ENCODE measurements at places on chromosomes 3 and 15. TPM values are rescaled to one million over a fixed set of nuclear protein-coding genes. Genes with fewer than 3 reads are reported as not detected.
A peak's percentile ranks its signal among the peaks of the same experiment; 100 is the strongest.

DNA sequence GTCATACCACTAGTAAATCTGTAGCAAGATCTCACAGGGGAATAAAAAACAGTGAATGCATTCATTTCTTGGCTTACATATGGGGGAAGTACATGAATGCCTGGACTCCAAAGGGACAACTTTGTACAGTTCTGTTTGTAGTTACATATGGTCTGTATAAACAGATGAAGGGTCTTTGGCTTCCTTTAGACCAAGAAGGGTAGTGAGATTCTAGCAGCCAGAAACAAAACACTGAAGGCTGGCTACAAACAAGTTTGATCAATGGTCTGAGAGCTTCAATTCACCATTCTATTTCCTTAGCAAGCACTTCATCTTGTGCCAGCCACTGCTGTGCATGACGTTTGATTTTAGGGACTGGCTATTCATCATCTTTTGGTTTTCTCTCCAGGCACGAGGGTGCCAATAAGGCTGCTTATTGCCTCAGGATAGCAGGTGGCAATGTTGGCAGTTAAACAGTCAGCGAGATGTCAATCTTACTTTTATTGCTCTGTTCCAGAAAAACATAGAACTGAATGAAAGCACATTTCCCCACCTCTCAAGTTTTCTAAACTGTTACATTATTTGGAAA is 313.7 kb upstream of the COL8A1 start:
- no peak overlapping the region for H3K27ac ChIP-seq
- no peaks in the 10 kb centered on the region for H3K27me3 ChIP-seq
- DNase-seq: no peak

- H3K27ac ChIP-seq: no peak overlapping the region
- H3K36me3 ChIP-seq: no peaks in the 10 kb centered on the region
- no peaks in the 10 kb centered on the region for H3K27me3 ChIP-seq
- no peak overlapping the region for H3K4me3 ChIP-seq
- DNase-seq: no peak
Measured at GRCh38 chr3:187763850-187764648, 18.8 kb upstream of the BCL6 start.

GRCh38 chr15:90011705-90012104 is 10.6 kb downstream of the ZNF710 start:
- no peaks in the 10 kb centered on the region for H3K27me3 ChIP-seq
- no peaks in the 10 kb centered on the region for H3K36me3 ChIP-seq
- H3K4me1 ChIP-seq: peaks cover 34% of the 10 kb centered on the region
- H3K4me3 ChIP-seq: no peak overlapping the region

DNA sequence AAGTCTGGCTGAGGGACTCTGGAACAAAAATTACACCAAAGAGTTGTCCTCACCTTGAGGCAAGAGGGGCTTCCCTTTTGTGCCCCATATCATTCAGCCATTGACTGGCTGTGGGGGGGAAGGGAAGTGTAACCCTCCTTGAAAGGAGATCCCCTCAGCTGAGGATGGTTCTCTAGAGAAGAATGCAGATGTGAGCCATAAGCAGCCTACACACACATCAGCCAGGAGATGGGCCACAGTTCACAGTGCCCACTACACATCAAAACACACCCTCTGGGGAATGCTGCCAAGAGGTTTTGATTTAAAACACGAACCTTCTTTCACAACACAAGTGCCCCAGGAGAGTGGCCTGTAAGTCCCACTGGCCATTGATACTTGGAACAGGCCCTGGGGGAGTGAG is 231.2 kb upstream of the CTDSPL start:
- DNase-seq: no peak
- no peak overlapping the region for H3K27ac ChIP-seq
- H3K4me1 ChIP-seq: no peaks in the 10 kb centered on the region
- no peak overlapping the region for H3K4me3 ChIP-seq
- no peaks in the 10 kb centered on the region for H3K27me3 ChIP-seq
- no peaks in the 10 kb centered on the region for H3K36me3 ChIP-seq

- no peaks in the 10 kb centered on the region for H3K36me3 ChIP-seq
- no peaks in the 10 kb centered on the region for H3K27me3 ChIP-seq
- no peak overlapping the region for H3K4me3 ChIP-seq
- H3K4me1 ChIP-seq: no peaks in the 10 kb centered on the region
- no peak for DNase-seq
Measured at GRCh38 chr15:68593828-68594532, 15.2 kb downstream of the CORO2B start.

CEMIP gene
- not detected for total RNA-seq

CSPG4 gene
- total RNA-seq: not detected

GRCh38 chr3:192772240-192772894 is 45.0 kb upstream of the FGF12 start:
- no peak for DNase-seq
- H3K27ac ChIP-seq: no peak overlapping the region
- H3K4me3 ChIP-seq: no peak overlapping the region
- H3K4me1 ChIP-seq: no peaks in the 10 kb centered on the region

DNA sequence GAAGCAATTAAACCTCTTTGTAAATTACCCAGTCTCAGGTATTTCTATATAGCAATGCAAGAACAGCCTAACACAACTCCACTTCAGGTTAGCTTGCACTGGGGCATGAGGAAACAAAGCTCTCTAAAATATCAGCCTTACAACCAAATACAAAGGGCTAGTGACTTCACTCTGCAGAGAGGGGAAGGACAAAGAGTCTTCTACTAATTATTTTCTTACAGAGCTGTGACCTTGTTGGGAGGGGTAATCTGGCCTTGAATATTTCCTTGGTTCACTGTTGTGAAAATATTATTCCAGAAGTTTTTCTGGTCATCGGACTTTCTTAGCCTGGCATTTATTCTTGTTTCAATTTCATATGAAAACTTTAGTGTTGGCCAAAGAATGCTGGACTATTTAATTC is 334.4 kb upstream of the CTNNB1 start:
- no peak overlapping the region for H3K4me3 ChIP-seq
- no peak overlapping the region for H3K27ac ChIP-seq
- H3K36me3 ChIP-seq: no peaks in the 10 kb centered on the region
- H3K27me3 ChIP-seq: no peaks in the 10 kb centered on the region

DNA sequence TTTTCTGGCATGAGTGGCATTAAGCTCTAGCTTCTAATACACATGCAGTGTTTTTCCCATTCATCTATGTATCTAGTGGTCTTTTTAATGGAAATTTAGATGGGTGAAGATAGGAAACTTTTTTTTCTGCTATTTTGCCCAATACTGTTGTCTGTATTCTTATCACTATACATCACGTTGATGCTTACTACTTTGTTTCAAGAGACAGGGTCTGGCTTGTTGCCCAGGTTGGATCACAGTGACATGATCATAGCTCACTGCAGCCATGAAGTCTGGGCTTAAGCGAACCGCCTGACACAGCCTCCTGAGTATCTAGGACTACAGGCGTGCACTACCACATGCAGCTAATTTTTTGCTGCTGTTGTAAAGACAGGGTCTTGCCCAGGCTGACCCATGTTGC is 84.6 kb downstream of the PEAK1 start:
- no peak for DNase-seq
- H3K27ac ChIP-seq: no peak overlapping the region
- no peaks in the 10 kb centered on the region for H3K27me3 ChIP-seq
- no peaks in the 10 kb centered on the region for H3K4me1 ChIP-seq
- H3K36me3 ChIP-seq: no peaks in the 10 kb centered on the region
- H3K4me3 ChIP-seq: no peak overlapping the region

DNA sequence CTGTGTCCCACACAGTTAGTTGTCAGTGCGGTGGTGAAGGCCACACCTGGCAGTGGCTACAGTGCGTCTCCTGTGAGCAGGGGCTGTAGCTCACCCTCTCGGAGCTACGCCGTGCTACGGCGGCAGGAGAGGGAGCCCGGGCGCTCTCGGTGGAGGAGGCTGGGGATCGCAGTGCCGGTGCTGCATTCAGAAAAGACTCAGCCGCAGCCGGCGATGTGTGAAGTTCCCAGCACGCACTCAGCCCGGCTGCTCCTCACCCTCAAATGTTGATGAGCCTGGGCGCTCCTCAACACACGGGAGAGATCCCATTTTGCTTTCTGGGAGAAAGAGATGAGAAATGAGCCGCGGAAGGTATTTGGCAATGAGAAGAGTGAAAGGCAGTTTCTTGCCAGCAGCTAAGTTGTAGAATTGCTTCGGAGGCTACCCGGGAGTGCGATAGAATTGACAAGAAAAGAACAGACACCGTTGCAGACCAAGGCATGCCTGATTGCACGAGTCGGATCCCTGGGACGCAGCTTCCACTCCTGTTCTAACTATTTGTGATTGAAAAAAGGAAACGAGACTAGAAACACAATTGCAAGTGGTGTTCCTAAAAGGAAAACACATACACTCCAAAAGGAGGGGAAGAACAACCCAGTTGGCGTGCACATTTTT is at the start of gene UNC13C:
Gene UNC13C (plus strand): TSS at position 189 of the 654 bp plus-strand sequence. CDS start 34,463 bp downstream, outside the sequence.
- H3K4me1 ChIP-seq: no peaks in the 10 kb centered on the region
- no peak within 1 kb of the TSS for H3K4me3 ChIP-seq
- no peak within 1 kb of the TSS for H3K27ac ChIP-seq
- DNase-seq: no peak
- no peaks in the 10 kb centered on the region for H3K27me3 ChIP-seq
- no peaks in the 10 kb centered on the region for H3K36me3 ChIP-seq

TNFSF10 gene
- total RNA-seq: 41.9 TPM

GRCh38 chr3:126956361-126956760 is 26.6 kb upstream of the PLXNA1 start:
- H3K27ac ChIP-seq: no peak overlapping the region
- no peak for DNase-seq
- no peaks in the 10 kb centered on the region for H3K4me1 ChIP-seq
- no peaks in the 10 kb centered on the region for H3K27me3 ChIP-seq
- H3K36me3 ChIP-seq: no peaks in the 10 kb centered on the region

GRCh38 chr15:73629798-73630429 is 3.3 kb downstream of the NPTN start:
- H3K27ac ChIP-seq: no peak overlapping the region
- no peak overlapping the region for H3K4me3 ChIP-seq
- no peak for DNase-seq
- no peaks in the 10 kb centered on the region for H3K36me3 ChIP-seq

- H3K27me3 ChIP-seq: no peaks in the 10 kb centered on the region
- no peaks in the 10 kb centered on the region for H3K4me1 ChIP-seq
- H3K36me3 ChIP-seq: no peaks in the 10 kb centered on the region
Measured at GRCh38 chr3:52521488-52521824, 12.2 kb downstream of the NT5DC2 start.

- H3K27me3 ChIP-seq: no peaks in the 10 kb centered on the region
- H3K27ac ChIP-seq: no peak overlapping the region
- H3K36me3 ChIP-seq: no peaks in the 10 kb centered on the region
- H3K4me3 ChIP-seq: no peak overlapping the region
- H3K4me1 ChIP-seq: no peaks in the 10 kb centered on the region
- no peak for DNase-seq
Measured at GRCh38 chr3:88003115-88003755, 55.6 kb downstream of the CGGBP1 start.

- no peak overlapping the region for H3K27ac ChIP-seq
- H3K27me3 ChIP-seq: no peaks in the 10 kb centered on the region
- no peaks in the 10 kb centered on the region for H3K4me1 ChIP-seq
Measured at GRCh38 chr3:139694542-139694941, 16.8 kb upstream of the NMNAT3 start.

DNA sequence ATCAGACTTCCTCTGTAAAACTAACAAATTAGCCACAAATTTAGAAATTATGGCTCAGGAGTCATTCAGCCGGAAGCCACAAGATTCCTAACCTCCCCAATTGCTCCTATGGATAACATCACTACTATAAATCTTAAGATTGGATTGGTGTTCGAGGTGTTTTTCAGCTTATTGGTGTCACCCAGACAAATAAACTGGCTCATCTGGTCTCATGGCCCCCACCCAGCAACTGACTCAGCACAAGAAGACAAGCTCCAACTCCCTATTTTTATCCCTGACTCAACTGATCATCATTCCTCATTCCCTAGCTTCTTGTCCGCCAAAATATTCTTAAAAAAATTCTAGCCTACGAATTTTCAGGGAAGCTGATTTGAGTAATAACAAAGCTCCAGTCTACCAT is 135.1 kb upstream of the STRIT1 start:
- H3K27ac ChIP-seq: no peak overlapping the region
- H3K4me1 ChIP-seq: no peaks in the 10 kb centered on the region
- H3K36me3 ChIP-seq: no peaks in the 10 kb centered on the region
- H3K27me3 ChIP-seq: no peaks in the 10 kb centered on the region
- H3K4me3 ChIP-seq: no peak overlapping the region

CTXN2 gene
- total RNA-seq: not detected

DNA sequence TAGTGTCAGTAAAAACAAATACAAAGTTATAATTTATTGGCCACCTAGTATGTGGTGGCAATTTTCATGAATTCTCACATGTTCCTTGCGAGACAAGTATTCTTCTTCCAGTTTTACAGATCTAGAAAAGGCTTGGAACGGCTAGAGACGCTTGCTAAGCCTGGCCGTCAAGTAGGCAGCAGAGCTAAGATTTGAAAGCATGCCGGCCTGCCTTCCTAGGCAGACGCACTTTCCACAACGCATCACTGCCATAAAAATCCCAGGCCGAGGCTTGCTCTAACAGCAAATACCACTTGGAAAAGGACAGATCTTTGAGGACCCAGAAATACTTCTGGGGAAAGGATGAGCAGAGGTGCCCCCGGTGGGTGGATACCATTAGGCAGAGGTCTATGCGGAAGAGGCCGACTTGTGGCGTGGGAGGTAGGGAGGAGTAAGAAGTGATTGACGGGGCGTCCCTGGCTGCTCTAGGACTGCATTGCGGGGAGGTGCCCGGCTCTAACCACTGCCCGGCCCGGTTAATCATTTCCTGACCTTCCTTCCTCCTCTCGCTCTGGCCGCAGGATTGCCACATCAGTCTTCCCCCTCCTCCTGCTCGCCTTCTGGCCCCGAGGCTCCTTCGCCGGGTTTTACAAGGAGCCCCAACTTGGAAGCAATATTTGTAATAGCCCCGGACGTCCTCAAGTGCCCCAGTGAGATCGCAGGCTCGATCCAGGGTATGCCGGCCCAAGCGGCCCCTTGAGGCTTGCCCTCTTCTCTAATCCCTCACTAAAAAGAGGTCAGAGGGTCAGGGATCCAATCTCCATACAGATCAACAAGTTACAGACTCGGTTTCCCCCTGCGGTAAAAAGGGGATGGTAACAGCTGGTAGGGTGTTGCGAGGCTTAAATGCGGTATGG is 1.3 kb upstream of the USP3 start:
- H3K4me1 ChIP-seq: peaks cover 80% of the 10 kb centered on the region
- peak overlapping the region; percentile 96 for H3K27ac ChIP-seq
- DNase-seq: peak; percentile 85
- H3K36me3 ChIP-seq: no peaks in the 10 kb centered on the region
- H3K27me3 ChIP-seq: no peaks in the 10 kb centered on the region

IL17RD gene
- 0.04 TPM for total RNA-seq

LARP6 gene
- 0.51 TPM for total RNA-seq

DNA sequence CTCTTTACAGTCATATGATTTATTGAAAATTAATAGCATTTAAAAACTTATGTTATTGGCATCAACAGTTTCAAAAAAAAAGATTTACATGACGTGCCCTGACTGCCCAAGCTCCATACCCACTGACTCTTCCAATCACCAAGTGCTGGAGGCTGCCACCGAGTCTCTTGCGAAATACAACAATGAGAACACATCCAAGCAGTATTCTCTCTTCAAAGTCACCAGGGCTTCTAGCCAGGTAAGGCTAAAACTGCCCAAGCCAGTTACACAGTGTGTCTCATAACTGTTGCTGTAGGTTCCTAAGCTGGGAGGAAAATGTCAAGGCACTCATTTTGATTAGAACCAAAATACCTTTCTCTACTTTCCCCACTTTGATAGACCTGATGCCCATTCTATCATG is 4.5 kb downstream of the FETUB start:
- no peak overlapping the region for H3K27ac ChIP-seq
- no peaks in the 10 kb centered on the region for H3K36me3 ChIP-seq
- no peaks in the 10 kb centered on the region for H3K4me1 ChIP-seq
